ENCODE measurements at places on chromosomes 4 and X.

DNA sequence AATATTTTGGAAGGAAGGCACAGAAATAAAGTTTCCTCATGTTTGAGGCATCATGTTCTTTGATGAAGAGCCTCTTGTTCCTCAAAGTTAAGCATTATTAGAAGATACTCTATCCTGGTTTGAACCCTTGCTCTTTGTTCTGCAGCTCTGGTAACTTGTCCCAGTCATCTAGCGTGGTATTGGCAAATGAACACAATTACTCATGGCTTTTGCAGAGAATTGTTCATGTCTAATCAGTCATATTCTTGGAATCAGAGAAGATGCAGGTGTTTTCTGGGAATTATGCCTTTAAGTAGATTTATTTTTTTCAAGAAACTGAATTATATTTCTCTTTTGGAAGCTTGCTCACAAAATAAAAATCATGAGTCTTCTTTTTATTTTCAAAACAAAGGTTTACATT, 52.9 kb upstream of the HPGDS start:
- no peak for DNase-seq

DNA sequence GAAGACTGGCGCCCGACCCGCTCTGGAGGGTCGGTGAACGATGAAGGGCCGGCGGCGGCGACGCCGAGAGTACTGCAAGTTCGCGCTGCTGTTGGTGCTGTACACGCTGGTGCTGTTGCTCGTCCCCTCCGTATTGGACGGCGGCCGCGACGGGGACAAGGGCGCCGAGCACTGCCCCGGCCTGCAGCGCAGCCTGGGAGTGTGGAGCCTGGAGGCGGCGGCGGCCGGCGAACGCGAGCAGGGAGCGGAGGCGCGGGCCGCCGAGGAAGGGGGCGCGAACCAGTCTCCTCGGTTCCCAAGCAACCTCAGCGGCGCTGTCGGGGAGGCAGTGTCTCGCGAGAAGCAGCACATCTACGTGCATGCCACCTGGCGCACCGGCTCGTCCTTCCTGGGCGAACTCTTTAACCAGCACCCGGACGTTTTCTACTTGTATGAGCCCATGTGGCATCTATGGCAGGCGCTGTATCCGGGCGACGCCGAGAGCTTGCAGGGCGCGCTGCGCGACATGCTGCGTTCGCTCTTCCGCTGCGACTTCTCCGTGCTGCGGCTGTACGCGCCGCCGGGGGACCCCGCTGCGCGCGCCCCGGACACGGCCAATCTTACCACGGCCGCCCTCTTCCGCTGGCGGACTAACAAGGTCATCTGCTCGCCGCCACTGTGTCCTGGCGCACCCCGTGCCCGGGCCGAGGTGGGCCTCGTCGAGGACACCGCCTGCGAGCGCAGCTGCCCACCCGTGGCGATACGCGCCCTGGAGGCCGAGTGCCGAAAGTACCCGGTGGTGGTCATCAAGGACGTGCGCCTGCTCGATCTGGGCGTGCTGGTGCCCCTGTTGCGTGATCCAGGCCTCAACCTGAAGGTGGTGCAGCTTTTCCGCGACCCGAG, 568 bp downstream of the CHST7 start:
- DNase-seq = no peak

- DNase-seq = peak; percentile 68
Measured at GRCh38 chr4:41256740-41257256, at the start of gene UCHL1. Gene UCHL1, plus strand, starts transcription at chr4:41256928. Its CDS starts 49 bp downstream, at chr4:41256977.

DNA sequence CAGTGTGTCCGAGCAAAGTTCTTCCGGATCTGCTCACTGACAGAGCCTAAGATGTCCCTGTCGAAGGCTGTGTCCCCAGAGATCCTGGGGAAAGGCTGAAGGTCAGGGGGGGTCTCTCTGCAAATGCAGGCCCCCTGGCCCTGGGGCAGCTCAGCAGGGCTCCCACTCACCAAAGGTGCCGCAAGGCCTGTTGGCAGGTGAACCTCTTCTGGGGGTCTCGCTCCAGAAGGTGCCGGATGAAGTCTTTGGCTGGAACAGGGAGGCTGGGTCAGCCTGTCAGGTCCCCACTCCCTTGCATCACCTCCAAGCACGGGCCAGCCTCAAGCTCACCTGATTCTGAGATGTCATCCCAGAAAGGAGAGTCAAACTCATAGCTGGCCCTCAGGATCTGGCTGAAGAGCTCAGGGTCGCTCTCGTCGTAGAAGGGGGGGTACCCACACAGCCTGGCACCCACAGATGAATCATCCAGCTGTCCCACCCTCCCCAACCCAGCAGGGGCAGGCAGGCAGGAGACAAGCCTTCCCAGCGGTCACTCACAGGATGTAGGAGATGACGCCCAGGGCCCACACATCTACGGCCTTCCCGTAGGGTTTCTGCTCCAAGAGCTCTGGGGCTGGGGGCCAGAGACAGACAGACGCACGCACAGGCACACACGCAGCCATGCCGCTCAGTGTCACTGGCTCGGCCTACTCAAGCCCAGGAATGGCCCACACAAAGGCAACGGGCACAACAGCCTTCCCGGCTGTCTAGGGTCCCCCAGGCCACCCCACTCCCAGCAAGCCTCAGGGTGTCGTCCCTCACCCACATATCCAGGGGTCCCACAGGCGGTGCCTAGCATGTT, 2.6 kb downstream of the PNCK start:
- DNase-seq = no peak

- DNase-seq = no peak
Measured at GRCh38 chrX:39599339-39599738, 498.4 kb downstream of the BCOR start.
